ENCODE measurements at places on chromosomes 5 and 9.
A peak's percentile ranks its signal among the peaks of the same experiment; 100 is the strongest.

- DNase-seq = no peak
Observed at GRCh38 chr5:39224196-39224761, 4.9 kb upstream of the FYB1 start.

- no peak for DNase-seq
Observed at GRCh38 chr9:85055506-85056202, 386.1 kb downstream of the NTRK2 start.

DNA sequence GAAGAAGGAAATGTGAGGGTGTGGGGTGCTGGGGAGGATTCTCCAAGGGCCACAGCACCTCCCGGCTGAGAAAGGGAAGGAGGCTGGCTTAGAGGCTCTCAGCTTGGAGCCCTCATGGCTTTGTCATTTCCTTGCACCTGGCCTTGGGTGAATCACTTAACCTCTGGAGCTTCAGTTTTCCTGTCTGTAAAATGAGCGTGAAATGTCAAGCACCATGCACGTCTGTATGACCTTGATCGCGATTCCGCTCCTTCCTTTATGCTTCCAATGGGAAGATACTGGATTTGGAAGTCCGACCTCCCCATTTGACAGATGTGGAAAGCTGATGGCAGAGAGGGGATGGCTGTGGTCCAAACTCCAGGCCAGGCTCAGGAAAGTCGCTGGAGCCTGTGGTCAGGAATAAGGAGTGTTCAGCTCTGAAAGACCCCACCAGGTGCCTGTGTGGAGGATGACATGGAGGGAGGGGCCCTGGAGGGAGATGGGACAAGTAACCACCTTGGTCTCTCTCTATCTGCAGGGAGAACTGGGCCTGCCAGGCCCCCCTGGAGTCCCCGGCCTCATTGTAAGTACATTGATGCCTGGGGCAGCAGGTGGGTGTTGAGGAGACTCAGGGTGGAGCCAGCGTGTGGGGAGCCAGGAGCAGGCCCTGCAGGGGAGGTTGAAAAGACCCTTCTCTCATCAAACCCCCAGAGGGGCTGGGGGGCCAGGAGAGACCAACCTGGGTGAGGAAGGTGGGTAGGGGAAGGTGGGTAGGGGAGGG is 66.5 kb downstream of the COL27A1 start:
- DNase-seq = no peak

- no peak for DNase-seq
Observed at GRCh38 chr9:90774071-90774470, 27.5 kb upstream of the SYK start.

GRCh38 chr5:175596761-175597189 is 61.1 kb upstream of the HRH2 start:
- DNase-seq = no peak

DNA sequence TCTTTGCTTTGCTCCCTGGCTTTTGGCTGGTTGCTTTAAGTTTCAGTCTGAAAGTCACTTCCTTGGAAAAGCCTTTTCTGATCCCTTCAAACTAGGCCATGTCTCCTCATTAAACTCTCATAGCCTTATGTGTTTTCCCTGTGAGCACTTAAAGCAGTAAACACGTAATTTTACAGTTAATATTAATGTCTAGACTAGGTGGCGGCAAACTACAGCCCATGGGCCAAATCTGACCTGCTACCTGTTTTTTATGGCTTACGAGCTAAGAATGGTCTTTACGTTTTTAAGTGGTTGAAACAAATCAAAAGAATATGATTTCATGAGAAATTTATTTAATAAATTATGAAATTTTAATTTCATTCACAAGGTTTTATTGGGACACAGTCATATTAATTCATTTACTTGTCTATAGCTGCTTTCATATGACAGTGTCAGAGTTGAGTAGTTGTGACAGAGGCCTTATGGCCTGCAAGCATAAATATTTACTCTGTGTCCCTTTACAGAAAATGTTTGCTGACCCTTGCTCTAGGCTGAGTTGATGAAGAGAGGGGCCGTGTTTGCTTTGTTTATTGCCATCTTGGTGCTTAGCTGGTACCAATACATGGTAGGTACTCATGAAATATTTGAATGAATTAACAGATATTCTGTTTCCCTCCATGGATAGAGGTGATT is 7.4 kb downstream of the SLC44A1 start:
- no peak for DNase-seq

DNA sequence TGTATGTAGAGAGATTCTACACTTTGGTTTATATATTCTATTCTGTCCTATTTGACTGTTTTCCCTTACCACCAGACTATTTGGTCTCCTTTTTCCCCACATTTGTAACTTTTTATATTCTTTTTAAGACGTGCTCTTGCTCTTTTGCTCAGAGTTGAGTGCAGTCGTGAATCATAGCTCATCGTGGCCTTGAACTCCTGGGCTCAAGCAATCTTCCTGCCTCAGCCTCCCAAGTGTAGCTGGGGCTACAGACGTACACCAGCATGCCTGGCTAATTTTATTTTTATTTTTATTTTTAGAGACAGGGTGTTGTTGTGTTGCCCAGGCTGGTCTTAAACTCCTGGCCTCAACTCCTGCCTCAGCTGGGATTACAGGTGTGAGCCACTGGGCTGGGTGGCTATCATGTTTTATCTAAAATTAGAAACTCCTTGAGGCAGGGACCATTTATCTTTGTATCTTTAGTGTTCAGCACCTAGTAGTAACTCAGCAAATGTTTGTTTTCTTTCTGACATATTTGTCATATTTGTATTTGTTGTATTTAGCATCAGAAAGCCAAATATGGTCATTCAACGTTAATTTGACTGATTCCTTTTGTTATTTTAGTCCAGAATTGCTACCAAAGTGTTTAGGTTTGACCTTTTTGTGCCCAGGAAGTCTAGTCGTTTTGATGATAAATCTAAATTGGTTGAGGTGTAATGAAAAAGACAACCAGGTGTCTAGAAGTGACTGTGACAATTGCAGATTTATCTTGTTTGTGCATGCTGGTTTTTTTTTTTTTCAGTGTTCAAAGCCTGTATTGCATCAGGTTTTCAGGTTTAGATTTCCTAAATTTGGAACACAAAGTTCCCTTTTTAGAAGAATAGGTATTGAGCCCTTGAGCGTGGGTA is 44.3 kb downstream of the ERBIN start:
- no peak for DNase-seq

DNA sequence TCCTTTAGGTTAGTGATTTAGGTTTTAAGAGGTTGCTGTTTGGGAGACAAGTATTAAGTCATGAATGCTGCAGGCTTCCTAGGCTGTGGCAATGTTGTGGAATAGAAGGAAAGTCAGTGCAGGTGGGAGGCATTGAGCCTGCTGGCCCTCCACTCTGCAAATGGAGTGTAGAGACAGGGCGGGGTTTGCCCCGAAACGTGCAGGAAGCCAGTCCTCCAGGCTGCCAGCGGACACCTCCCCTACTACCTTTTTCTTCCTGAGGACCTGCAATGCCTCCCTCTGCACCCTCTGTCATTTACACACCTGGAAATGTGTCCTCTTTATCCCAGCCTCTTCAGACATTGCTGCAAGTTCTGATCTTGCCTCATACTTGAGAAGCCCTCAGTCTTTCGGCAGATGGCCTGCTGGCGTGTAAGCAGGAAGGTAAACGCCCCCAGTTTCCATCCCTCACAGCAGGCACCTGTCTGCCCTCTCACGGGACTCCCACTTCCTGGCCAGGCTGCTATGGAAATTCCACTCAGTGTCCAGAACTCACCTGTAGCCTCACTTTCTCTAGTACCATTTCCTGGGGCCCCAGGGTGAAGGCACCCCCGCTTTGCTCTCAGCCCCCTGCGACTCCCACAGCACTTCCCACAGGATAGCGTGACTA is 81.6 kb upstream of the BOD1 start:
- DNase-seq = no peak

GRCh38 chr9:94157050-94157801 is 73.0 kb downstream of the PTPDC1 start:
- DNase-seq = peak; percentile 52

- no peak for DNase-seq
Observed at GRCh38 chr5:112549127-112549526, 130.1 kb upstream of the EPB41L4A start.

DNA sequence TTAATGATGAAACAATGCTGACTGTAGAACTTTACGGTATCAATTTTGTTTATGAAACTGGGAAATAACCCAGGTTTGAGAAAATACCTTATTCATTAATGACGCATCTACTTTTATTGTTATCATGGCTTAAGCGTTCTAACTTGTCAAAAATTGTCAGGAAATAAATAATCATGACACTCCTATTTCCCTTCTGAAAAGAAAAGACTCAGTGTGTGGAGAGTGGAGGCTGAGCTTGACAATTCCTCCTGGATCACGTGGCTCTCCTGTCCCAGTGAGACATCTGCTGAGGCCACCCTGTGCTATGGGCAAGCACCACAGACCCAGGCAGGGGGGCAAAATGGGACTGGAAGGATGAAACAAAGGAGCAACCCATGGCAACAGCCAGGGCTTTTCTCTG is 466.4 kb downstream of the ZNF608 start:
- DNase-seq = no peak

DNA sequence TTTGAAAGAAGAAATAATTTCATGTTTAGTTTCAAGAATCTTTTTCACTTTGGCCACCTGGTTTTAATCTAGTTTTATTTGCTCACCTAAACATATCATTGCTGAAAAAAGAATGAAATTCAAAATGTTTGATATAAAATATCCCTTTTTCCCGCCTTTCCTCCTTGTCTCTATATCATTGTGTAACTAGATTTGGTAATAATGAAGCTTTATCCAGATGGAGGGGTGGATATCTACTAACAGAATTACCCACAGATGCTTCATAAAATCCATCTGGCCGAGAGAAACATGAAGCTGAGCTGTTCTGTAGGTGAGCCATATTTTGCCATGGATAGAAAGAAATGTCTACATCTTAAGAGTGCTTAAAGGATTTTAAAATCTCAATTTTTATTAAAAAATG is 214.7 kb downstream of the ICE1 start:
- no peak for DNase-seq

DNA sequence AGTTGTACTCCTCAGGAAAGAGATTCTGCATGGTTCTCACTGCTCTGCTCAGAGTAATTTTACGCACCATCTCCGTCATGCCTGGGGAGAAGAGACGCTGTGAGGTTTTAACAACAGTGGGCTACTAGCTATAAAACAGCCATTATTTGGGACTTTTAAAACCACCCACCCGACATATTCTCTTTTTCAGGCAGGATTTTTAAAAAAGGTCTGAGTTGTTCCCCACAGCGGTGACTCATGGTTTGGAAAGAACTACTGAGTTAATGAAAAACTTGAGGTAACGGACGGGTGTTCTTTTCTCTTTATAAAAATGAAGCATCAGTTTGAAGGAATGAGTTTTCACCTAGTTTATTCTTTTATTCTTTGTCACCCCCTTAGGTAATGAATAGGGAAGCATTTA is 61.3 kb downstream of the TTLL11 start:
- DNase-seq = no peak

- no peak for DNase-seq
Observed at GRCh38 chr5:178477802-178478201, 112.4 kb downstream of the COL23A1 start.
